ENCODE measurements at places on chromosomes 5 and 9.
A peak's percentile ranks its signal among the peaks of the same experiment; 100 is the strongest.

DNA sequence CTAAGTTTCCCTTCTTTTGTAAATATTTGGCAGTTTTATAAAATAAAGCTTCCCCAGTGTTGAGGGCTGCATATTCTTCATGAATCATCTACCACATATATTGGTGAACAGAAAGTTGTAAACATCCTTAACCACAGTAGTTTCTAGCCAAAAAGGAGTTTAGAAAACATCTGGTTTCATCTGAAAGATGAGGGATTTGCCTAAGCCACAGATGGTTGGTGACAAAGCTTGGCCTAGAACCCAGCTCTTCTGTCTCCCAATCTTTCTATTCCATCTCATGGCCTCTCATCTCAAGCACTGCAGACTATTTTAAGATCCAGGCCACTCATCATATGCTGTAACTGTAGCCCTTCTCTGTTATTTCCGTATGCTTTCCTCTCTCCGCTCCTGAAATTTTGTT is 232.3 kb upstream of the TRPM3 start:
- DNase-seq = no peak

DNA sequence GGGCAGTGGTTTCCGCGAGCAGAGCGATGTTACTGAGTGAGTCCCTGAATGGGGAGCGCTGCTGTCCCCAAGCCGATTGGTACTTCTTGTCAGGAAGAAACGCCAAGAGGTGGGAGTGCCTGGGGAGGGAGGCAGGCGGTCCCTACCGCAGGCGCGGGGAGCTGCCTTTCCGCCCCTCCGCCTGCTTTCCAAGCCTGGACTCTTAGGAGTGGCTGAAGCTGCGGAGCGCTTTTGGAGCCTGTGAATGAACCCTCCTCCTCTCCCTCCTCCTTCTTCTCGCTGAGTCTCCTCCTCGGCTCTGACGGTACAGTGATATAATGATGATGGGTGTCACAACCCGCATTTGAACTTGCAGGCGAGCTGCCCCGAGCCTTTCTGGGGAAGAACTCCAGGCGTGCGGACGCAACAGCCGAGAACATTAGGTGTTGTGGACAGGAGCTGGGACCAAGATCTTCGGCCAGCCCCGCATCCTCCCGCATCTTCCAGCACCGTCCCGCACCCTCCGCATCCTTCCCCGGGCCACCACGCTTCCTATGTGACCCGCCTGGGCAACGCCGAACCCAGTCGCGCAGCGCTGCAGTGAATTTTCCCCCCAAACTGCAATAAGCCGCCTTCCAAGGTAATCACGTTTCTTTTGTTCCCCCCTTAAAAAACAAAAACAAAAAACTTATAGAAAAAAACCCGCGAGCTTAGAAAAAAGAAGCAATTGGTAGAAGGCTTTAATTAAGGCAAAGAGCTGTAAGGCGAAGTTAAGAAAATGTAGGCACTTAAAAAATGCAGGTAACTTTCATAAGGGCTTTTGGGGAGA is at the start of gene VCAN:
Gene VCAN (plus strand): TSS at position 340 of the 808 bp plus-strand sequence. CDS start 11,775 bp downstream, outside the sequence.
- DNase-seq = no peak

DNA sequence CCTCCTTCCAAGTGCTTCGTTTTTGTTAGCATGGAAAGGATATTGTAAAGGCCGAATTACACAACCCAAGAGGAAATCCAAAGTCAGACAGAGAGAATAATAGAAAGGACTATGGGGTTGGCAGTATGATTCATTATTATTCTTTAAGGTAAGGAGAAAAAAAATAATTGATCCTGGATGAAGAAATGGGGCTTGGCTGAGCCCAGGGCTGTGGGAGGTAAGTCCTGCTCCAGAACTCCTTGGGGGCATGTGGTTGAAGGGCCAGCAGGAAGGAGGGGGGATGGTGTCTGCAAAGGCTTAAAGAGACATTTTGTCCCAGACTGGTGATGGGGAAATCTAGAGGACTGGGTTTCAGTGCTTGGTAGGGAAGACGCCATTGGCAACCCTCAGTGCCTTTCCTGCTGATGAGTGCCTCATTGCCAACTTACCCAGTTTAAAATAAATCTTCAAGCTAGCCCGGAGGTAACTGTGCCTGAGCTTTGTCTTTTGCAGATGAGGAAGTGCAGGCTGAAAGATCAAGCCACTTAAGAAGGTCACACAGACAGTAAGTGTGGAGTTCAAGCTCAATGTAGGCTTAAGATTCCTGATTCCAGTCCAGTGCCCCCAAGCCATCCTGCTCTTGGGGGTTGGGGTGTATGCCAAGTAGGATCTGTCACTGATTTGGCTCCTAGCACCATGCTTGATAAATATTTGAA is 30.2 kb downstream of the FOXI1 start:
- no peak for DNase-seq

DNA sequence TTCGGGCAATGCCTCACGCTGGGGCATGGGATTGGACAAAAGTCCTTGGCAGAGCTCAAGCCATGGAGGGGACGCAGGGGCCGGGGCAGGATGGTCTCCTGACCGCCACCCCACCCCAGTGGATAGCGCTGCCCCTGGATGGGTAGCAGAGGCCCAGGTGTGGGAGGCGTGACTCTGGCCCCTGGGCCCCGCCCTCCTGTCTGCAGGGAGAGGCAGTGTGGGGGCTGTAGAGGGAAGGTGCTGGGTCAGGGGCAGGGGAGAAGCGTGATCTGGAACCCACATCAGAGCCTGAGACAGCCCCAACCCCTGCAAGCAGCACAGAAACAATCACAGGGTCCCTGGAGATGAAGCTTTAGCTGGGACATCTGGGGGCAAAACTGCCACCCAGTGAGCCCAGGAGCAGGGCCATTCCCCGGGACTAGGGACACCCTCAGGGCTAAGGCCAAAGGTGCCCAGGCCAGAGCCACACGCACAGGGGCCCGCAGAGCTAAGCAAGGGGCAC is 36.2 kb downstream of the NACC2 start:
- DNase-seq = no peak

- no peak for DNase-seq
Observed at GRCh38 chr5:97549496-97549895, 366.4 kb upstream of the RIOK2 start.

DNA sequence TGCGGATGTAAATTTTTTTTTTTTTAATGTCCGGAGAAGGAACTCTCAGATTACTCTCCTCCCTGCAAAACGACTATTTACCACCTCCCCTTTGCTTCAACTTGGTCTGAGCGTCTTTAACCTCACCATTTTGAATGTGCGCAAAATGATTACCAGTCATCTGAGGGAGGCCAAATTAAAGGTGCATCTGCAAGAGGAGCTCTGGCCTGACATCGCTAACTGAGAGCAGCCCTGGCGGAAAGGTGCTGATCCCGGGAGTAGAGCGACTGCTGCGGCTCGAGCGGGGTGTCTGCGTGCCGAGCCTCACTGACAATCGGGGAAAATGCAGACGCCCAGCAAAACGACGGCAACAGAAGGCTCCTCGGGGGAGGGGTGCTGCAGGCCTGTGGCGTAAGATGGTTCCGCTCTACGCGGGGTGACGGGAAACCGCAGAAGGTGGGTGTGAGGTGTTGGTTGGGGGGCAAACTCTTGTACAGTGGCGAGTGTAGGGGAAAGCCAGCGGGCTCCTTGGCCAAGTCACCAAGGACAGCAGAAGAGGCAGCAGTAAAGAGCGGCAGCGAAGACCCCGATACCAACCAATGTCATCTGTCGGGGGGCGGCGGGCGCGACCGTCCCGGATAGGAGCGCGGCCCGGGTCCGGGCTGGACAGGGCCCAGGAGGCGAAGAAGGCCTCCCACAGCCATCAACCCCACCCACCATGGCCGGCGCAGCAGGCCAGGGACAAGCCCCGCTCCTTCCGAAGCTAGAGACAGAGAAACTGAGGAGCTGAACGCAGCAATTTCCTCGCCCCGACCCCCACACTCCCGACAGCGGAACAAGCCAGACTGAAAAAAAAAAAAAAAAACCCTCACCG is 557 bp downstream of the PJA2 start:
- peak; percentile 82 for DNase-seq

- DNase-seq = no peak
Observed at GRCh38 chr5:120528609-120529008, 64.5 kb downstream of the PRR16 start.

- DNase-seq = no peak
Observed at GRCh38 chr9:137112564-137113384, 1.8 kb downstream of the DPP7 start.
